A549 treated with dexamethasone at 1 μM for 4 hours (cell line): ENCODE measurements at places on chromosomes 6 and 20. TPM values are rescaled to one million over a fixed set of nuclear protein-coding genes. Genes with fewer than 3 reads are reported as not detected.

Gene HLA-DQB2
- total RNA-seq = not detected in 5 replicates

Gene SLC13A3
- 0.03 to 0.17 TPM (median 0.07 TPM) in 3 of 5 replicates, not detected in the others for total RNA-seq

Gene CST4
- total RNA-seq = not detected in 5 replicates

Gene CALHM6
- 0.21 TPM in 1 of 5 replicates, not detected in the others for total RNA-seq

Gene HLA-DOB
- 0.08 to 0.21 TPM (median 0.09 TPM) in 3 of 5 replicates, not detected in the others for total RNA-seq

Gene CCN6
- not detected in 5 replicates for total RNA-seq

Gene RIPOR2
- total RNA-seq = 0.47 to 0.80 TPM (median 0.64 TPM) in 5 replicates

Gene IPCEF1
- total RNA-seq = 0.07 to 0.24 TPM (median 0.11 TPM) in 5 replicates

Gene SIRPB1
- total RNA-seq = 0.47 to 0.95 TPM (median 0.74 TPM) in 5 replicates

Gene NOTCH4
- total RNA-seq = 0.59 to 0.98 TPM (median 0.75 TPM) in 5 replicates

Gene CGA
- total RNA-seq = 0.29 to 0.72 TPM (median 0.47 TPM) in 5 replicates

Gene HELZ2
- total RNA-seq = 25.0 to 42.6 TPM (median 36.2 TPM) in 5 replicates

Gene VWA7
- 0.94 to 1.9 TPM (median 1.7 TPM) in 5 replicates for total RNA-seq

Gene TNFRSF21
- 11.7 to 15.5 TPM (median 13.8 TPM) in 5 replicates for total RNA-seq

Gene VEGFA
- total RNA-seq = 27.7 to 34.9 TPM (median 32.4 TPM) in 5 replicates
